ENCODE measurements at places on chromosomes 1 and 21. TPM values are rescaled to one million over a fixed set of nuclear protein-coding genes. Genes with fewer than 3 reads are reported as not detected.

GRCh38 chr1:38455829-38456530 is 403.6 kb downstream of the RRAGC start:
- no peak overlapping the region for H3K4me3 ChIP-seq
- no peak for DNase-seq
- H3K36me3 ChIP-seq: no peaks in the 10 kb centered on the region
- no peak overlapping the region for H3K27ac ChIP-seq

DNA sequence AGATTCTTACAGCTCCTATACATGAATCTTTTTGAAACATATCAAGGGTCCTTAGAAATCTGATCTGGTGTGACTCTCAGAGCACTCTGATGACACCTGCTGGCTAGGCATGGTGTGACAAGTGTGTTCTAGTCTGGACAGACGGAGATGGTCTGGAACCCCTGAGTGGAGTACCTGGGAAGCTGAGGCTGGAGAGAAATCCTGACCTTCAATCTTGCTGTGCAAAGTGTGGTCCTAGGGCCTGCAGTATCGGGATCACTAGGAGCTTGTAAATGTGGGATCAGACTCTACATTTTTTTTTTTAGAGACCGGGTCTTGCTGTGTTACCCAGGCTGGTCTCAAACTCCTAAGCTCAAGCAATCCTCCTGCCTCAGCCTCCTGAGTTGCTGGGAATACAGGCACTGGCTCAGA is 78.6 kb upstream of the SOD1 start:
- no peaks in the 10 kb centered on the region for H3K4me1 ChIP-seq
- H3K27ac ChIP-seq: no peak overlapping the region
- H3K4me3 ChIP-seq: no peak overlapping the region
- no peaks in the 10 kb centered on the region for H3K36me3 ChIP-seq
- H3K27me3 ChIP-seq: no peaks in the 10 kb centered on the region

DNA sequence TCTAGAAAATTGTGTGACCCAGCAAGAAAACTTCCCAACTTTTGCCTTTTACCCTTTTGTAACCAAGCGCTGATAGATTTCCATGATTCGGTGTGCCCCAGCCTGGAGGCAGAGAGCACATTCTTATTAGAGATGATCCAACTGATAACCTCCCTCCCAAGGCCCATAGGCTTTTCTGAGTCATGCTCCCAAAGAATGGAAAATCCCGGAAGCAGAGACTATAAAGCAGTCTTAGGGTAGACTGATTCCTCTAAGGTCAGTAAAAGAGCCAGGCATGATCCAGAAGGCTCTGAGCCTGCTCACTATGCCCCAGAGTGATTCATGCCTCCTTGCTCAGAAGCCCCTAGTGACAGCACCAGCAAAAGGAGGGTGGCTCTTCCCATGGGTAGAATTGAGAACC is 4.3 kb downstream of the CAMK1G start:
- peaks cover 3% of the 10 kb centered on the region for H3K27me3 ChIP-seq
- peaks cover 11% of the 10 kb centered on the region for H3K4me1 ChIP-seq
- H3K4me3 ChIP-seq: no peak overlapping the region
- H3K36me3 ChIP-seq: no peaks in the 10 kb centered on the region

DNA sequence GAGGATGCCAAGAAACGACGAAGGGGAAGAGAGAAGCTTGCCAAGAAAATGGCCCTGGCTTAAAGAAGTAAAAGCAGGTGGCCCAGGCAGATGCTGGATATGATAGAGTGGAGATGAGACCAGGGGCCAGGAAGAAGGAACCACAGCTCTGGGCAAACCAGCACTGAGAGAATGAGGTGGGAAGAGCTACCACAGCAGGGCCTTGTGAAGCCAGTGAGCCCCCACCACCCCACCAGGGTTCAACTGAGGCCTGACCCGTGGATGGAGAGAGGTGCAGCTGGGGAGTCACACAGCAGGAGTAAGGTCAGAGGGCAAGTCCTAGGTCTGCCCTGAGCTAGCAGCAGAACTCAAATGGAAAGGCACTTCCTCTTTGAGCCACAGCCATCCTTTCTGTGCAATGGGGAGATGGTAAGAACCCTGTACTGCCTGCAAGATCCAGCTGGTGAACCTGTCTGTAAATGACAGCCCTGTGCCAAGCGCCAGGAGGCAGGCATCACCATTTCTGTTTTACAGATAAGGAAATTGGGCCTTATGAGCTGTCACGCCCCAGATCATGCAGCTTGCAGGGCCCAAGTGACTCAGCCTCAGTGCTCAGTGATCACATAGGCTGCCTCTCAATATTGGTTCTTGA is 8.5 kb downstream of the SH3BGRL3 start:
- peak overlapping the region; percentile 100 for H3K27ac ChIP-seq
- no peak overlapping the region for H3K4me3 ChIP-seq
- no peaks in the 10 kb centered on the region for H3K36me3 ChIP-seq
- peak; percentile 24 for DNase-seq
- H3K27me3 ChIP-seq: no peaks in the 10 kb centered on the region
- peaks cover 89% of the 10 kb centered on the region for H3K4me1 ChIP-seq

DNA sequence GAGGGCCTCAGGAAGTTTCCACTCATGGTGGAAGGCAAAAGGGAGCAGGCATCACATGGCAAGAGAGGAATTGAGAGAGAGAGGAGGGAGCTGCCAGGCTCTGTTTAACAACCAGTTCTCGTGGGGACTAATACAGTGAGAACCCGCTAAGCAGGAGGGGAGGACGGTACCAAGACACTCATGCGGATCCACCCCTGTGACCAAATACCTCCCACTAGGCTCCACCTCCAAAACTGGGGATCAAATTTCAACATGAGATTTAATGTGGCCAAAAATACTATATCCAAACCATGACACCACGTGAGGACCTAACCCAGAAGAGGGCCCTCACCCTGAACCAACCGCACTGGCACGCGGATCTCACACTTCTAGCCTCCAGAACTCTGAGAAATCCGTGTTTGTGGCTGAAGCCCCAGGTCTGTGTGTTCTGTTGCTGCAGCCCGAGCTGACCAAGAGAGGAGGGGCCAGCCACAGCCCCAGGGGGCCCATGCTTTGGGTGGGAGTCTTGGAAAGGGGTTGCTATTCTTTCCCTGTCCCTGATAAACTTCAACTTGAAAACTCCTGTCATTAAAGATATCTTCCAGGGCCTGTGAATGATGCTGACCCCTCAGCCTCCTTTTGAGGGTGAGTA is 32.0 kb downstream of the TRIM67 start:
- no peak overlapping the region for H3K4me3 ChIP-seq
- H3K27me3 ChIP-seq: peaks cover 16% of the 10 kb centered on the region
- H3K27ac ChIP-seq: no peak overlapping the region
- no peaks in the 10 kb centered on the region for H3K36me3 ChIP-seq
- peaks cover 6% of the 10 kb centered on the region for H3K4me1 ChIP-seq
- no peak for DNase-seq

GRCh38 chr1:88892357-88892877 is 1.1 kb upstream of the GTF2B start:
- no peaks in the 10 kb centered on the region for H3K27me3 ChIP-seq
- no peaks in the 10 kb centered on the region for H3K36me3 ChIP-seq
- H3K27ac ChIP-seq: peak overlapping the region; percentile 94

DNA sequence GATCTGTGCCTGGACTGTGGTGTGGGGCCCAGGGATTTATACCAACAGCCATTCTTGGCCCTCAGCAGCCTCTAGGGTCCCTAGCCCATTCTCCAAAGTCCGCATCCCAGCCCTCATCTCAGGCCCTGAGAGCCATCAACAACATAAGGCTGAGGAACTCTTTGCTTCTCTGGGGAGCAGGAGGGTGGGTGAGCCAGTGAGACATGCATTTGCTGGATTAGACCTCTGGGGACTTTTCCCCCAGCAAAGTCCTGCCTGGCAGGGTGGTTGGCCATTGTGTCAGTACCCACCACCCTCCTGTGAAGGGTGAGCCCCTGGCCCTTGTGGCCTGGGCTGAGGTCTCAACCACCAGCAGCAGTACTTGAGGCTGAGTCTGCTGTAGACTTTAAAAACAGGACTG is 24.2 kb upstream of the FAM20B start:
- H3K36me3 ChIP-seq: no peaks in the 10 kb centered on the region
- H3K4me3 ChIP-seq: no peak overlapping the region
- no peak overlapping the region for H3K27ac ChIP-seq

- H3K36me3 ChIP-seq: no peaks in the 10 kb centered on the region
- no peak for DNase-seq
- no peak overlapping the region for H3K27ac ChIP-seq
- no peaks in the 10 kb centered on the region for H3K27me3 ChIP-seq
- no peaks in the 10 kb centered on the region for H3K4me1 ChIP-seq
- H3K4me3 ChIP-seq: no peak overlapping the region
Observed at GRCh38 chr1:198986036-198986435, 347.2 kb downstream of the PTPRC start.

- no peak overlapping the region for H3K4me3 ChIP-seq
- no peak overlapping the region for H3K27ac ChIP-seq
- DNase-seq: peak; percentile 28
- no peaks in the 10 kb centered on the region for H3K36me3 ChIP-seq
Observed at GRCh38 chr1:230792691-230793462, 45.7 kb downstream of the CAPN9 start.

The KRTAP12-2 gene
- total RNA-seq: not detected

The CD247 gene
- not detected for total RNA-seq

The ANXA9 gene
- not detected for total RNA-seq

Measured in stomach (tissue), 19 donors.